GM06990 (cell line): ENCODE measurements at places on chromosomes 3 and 15.

- no peak for DNase-seq
Observed at GRCh38 chr15:96869122-96869521, 538.6 kb downstream of the NR2F2 start.

DNA sequence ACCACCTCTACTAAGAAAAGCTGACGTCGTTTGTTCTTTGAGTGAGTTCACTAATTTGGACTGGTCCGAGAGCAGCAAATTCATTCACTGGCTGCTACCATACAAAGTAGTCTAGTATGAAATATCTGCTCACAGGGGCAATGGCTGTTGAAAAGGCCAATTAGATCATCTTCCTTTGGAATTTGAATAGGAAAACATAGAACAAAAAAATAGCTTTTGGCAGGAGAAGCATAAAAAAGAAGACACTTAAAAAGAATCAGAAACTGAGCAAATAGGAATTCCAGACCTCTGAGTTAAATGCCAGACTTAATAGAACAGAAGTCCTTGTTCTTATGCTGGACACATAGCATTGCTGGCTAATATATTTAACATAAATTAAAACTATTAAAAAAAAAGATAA, 159.3 kb downstream of the IL1RAP start:
- no peak for DNase-seq

DNA sequence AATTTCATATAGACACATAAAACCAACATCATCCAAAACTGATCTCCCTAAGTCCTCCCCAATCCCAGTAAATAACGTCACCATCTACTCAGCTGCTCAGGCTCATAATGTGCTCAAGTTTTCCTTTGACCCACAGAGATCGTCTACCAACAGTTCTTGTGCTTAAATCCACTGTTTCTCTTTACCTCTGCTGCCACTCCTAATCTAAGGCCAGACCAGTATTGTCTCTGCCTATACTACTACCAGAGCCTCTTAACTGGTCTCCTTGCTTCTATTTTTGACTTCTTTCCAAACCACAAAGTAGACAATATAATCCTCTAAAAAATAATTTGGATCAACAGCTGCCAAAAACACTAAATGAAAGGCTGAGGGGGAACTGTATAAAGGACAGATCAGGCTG, 65.3 kb downstream of the CLASP2 start:
- no peak for DNase-seq

DNA sequence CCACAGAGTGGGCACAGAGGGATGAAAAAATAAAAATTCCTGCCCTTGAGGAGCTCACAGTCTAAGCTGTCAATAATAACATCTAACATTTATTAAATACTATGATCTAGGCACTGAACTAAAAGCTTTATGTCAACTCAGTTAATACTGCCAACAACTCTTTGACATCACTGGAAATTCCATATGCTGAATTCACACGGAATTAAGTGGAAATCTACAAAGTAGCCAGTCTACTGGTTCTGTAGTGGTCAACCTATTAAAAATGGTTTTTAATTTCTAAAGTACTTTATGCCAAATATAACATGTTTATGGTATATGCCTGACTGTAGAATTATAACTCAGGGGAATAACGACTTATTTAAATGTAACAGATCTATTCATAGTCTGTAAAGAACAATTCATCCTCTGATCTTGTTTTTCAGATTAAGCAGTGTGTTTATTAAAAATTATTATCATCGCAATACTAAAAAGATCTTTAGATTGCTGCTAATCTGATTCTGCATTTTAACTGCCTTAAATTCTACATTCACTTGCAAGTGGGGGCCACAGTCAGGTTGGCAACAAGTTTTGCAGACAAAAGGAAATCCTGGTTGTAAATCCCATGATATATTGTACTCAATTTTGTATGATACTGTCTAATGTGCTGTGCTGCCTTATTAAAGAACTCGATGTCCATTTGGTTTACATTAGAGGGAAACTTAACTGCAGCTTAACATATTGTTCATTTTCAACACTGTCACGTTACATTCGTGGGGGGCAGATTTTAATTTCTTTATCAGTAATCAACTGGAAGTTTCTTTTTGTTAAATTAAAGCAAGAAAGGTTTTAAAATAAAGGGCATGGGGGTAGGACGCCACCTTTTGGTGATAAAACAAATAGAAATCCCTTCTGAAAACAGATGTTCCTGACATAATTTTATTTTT, 2.6 kb upstream of the FOXP1 start:
- no peak for DNase-seq

GRCh38 chr15:75008629-75009326, 13.4 kb downstream of the SCAMP5 start:
- peak; percentile 78 for DNase-seq

DNA sequence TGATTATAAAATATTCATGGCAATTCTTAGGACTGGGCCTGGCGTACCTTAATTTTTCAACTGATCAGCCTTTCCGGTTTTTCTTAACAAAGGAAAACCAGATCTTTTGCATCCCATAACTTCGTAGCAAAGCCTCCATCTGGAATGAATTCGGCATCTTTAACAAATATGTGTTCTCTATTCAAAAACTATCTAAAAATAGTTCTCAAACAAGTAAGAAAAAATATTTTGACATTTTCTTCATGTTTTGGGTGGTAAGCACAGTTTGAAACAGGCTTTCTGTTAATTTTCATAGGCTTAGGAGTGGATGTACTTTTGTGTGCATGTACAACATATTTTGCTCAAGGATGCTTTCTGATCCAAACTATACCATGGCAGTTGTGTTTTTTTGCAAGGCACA, 55.1 kb downstream of the RBMS3 start:
- DNase-seq: no peak

GRCh38 chr3:15181511-15181910, 24.5 kb upstream of the CAPN7 start:
- DNase-seq: no peak

DNA sequence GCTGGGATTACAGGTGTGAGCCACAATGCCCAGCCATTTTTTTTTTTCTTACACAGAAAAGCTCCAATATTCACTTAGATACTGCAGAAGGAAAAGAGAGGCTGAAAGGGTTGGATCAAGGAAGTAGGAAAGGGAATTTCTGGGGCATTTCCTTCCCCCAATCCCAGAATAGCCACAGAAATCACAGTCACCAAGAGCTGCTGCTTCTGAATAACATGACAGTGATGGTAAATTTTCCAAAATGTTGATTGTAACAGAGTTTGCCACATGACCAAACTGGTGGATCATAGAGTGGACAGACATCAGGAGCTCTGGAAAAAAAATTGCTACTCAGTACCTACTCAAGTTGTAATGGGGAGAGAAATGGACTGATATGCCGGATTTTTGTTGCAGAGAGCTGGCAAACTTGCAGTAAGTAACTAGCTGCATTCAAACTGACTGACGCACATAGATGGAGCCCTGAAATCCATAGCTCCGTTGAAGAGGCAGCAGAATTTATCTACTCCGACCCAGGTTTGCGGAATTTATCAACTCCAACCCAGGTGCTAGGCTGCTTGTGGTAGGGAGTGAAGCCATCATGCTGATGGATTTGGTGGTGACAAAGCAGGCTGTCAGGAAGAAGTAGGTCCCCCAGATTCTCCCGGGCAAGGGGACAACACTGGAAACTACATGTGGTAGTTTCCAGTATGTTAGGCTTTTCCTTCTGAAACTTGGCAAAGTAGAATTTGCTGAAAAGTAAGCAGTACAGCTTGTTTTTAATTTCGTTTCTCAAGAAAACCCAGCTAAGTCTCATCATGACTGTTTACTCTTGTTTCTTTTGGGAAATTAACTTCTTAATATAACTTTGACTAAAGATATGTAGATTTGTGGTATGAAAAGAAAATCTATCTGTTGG, 10.5 kb upstream of the ADPGK start:
- no peak for DNase-seq

DNA sequence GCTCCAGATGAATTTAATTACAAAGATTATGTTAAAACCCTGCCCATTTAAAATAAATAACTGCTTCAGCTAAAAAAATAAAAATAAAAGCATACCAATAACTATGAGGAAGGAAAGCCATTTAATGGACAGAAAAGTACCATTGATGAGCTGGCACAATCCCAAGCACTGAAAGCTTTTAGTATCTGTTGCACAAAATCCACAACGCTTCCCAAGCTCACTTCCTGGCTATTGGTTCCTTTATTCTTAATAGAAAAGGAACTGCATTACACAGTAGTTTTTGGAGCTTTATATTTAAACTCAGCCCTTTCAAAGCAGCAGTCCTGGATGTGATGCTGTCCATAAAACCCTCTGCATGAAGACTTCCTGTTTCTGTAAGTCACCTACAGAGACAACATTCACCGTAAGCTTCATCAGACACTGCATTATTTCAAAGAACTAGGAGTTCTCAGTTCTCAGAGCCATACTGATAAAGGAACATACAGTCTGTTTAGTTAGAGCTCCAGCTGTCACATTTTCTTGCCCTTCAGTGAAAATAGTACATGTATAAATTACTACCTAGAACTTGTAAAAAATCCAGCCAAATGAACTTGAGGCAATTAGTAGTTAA, 81.5 kb downstream of the CSNK1G1 start:
- DNase-seq: no peak

DNA sequence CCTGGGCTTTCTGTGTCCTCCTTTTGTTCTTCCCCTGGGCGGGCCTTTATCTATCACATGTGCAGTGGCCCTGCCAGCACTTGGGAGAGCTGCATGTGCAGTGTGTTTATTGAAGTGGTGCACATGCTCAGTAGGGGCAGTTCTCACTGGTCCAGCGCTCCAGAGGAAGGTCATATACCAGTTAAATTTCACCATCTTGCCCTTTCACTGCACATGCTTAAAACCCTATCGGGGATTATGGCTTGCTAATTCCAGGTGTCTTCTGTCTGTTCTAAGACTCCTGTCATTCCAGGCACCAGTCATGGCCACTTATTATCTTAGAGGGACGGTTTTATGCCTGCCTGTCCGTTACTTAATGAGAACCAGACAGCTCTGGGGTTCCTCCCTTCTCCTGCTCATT, 52.2 kb downstream of the ROPN1B start:
- no peak for DNase-seq

DNA sequence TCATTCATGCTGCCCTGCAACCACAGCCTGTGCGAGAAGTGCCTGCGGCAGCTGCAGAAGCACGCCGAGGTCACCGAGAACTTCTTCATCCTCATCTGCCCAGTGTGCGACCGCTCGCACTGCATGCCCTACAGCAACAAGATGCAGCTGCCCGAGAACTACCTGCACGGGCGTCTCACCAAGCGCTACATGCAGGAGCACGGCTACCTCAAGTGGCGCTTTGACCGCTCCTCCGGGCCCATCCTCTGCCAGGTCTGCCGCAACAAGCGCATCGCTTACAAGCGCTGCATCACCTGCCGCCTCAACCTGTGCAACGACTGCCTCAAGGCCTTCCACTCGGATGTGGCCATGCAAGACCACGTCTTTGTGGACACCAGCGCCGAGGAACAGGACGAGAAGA, 4.7 kb downstream of the TRIM42 start:
- DNase-seq: no peak

DNA sequence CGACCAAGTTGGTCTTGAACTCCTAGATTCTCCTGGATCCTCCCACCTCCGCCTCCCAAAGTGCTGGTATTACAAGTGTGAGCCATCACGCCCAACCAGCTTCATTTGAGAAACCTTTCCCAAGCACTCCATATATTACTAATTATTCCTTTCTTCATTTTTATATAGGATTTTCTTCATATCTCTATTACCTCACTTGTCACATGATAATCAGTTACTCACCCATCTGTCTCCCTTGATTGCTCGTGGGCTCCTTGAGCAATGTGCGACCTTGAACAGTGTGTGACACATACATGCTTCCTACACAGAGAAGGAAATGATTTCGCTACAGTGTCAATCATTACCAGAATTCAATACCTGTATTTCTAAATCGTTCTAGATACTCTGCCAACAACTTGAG, 110.7 kb upstream of the C2CD4B start:
- no peak for DNase-seq

- DNase-seq: no peak
Observed at GRCh38 chr3:177195242-177195991, 1.9 kb downstream of the TBL1XR1 start.

GRCh38 chr3:98519351-98519750, 3.4 kb downstream of the CLDND1 start:
- DNase-seq: no peak

GRCh38 chr15:41169781-41170180, 53.7 kb upstream of the INO80 start:
- DNase-seq: no peak

DNA sequence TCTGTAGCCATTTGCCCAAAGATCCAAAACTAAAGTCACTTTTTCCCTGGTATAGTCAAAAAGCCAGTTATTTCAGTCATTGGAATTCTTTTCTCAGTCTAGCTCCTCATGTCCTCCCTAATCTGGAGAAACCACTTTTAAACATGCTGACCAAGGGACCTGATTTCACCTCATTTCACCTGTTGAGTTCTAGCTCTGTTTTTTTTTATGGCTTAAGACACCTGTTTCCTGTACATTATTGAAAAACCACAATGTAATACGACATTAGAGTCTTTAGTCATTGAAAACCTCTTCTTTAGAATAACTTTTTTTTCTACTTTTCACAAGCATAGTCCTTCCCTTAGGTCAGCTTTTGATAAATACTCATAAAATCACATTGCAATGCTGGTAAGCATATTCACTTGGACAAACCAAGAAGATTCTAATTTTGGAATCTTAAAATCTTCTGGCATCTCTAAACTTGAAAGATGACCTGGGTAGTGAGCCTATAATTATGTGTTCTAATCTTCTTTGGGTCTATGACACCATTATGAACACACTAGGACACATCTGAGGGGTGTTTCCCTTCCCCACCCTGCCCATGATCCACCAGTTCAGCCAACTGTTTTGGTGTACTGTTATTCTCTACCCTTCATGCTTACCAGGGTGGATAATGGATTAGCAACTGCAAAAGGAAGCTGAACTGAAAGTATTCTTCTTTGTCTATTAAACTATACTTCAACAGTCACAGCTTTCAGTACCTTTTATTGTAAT, 103.5 kb upstream of the FXR1 start:
- no peak for DNase-seq

GRCh38 chr15:69415381-69415780, 1.2 kb downstream of the KIF23 start:
- DNase-seq: no peak

- DNase-seq: no peak
Observed at GRCh38 chr3:161689584-161690298, 193.1 kb downstream of the OTOL1 start.

GRCh38 chr15:57578288-57578900, 13.3 kb upstream of the MYZAP start:
- DNase-seq: no peak

DNA sequence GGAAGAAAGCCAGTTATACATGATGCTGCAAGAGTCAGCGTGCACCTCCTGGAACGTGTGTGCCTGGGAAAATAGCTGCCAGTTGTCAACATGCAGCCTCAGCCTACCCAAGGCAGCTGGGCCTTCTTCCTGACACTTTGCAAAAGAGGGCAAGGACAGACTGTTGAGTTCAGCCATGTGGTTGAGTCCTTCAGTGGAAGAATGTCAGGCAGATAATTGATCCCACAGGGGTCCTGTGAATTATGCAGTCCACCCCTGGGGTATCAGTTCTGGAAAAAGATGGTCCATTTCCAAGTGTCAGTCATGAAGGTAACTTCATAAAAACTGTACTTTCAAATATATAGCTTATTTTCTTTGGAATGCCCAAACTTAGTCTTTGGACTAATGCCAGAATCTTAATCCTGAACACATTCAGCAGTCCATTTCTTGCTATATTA, 79.6 kb downstream of the ARNT2 start:
- DNase-seq: no peak

GRCh38 chr3:84974347-84974746, 15.6 kb downstream of the CADM2 start:
- DNase-seq: no peak

- no peak for DNase-seq
Observed at GRCh38 chr3:73474619-73475018, 150.1 kb downstream of the PDZRN3 start.
